ENCODE measurements at places on chromosomes 11 and 22. TPM values are rescaled to one million over a fixed set of nuclear protein-coding genes. Genes with fewer than 3 reads are reported as not detected.

Gene FLRT1
- 0.12 TPM for total RNA-seq

Gene FAM227A
- 2.4 TPM for total RNA-seq

Gene DEUP1
- under 0.01 TPM for total RNA-seq

Gene CECR2
- 0.37 TPM for total RNA-seq

Gene TMPRSS4
- not detected for total RNA-seq

Gene OR8G5
- total RNA-seq, result not detected

Gene TMEM184B
- 32.6 TPM for total RNA-seq

Gene GAS2
- 1.6 TPM for total RNA-seq

Gene FOLR1
- 0.12 TPM for total RNA-seq

Gene GLYAT
- not detected for total RNA-seq

Gene ARHGAP32
- total RNA-seq, result 16.4 TPM

Gene TMEM151A
- total RNA-seq, result 0.11 TPM

Gene SLC22A8
- total RNA-seq, result under 0.01 TPM

Gene OR51B4
- total RNA-seq, result 0.11 TPM

Gene MIAT
- 1.5 TPM for total RNA-seq

Gene YPEL4
- 0.66 TPM for total RNA-seq

Gene CCDC116
- total RNA-seq, result 0.22 TPM

Gene MPZL2
- total RNA-seq, result 0.25 TPM

Gene CNGA4
- under 0.01 TPM for total RNA-seq
